ENCODE measurements at places on chromosomes 7 and 10.

DNA sequence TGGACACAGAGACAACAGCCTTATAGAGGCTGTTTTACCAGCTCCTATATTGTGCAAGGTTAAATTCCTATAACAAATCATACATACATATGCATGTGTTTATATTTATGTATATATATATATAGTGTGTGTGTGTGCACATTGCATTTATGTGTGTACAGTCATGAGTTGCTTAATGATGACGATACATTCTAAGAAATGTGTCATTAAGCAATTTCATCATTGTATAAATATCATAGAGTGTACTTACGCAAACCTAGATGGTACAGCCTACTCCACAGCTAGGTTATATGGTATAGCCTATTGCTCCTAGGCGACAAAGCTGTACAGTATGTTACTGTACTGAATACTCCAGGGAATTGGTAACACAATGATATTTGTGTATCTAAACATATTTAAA is 30.1 kb upstream of the TNKS2 start:
- no peak for DNase-seq

- DNase-seq = no peak
Measured at GRCh38 chr7:45088821-45089340, at the start of gene NACAD. TSS of gene NACAD (minus strand) at chr7:45088969. CDS start at chr7:45088894, 75 bp downstream.

GRCh38 chr7:81447351-81447952 is 322.4 kb downstream of the HGF start:
- DNase-seq = no peak

- DNase-seq = no peak
Measured at GRCh38 chr10:108862676-108863350, 1060.5 kb downstream of the XPNPEP1 start.

- DNase-seq = no peak
Measured at GRCh38 chr7:80907141-80907601, 11.7 kb downstream of the SEMA3C start.

DNA sequence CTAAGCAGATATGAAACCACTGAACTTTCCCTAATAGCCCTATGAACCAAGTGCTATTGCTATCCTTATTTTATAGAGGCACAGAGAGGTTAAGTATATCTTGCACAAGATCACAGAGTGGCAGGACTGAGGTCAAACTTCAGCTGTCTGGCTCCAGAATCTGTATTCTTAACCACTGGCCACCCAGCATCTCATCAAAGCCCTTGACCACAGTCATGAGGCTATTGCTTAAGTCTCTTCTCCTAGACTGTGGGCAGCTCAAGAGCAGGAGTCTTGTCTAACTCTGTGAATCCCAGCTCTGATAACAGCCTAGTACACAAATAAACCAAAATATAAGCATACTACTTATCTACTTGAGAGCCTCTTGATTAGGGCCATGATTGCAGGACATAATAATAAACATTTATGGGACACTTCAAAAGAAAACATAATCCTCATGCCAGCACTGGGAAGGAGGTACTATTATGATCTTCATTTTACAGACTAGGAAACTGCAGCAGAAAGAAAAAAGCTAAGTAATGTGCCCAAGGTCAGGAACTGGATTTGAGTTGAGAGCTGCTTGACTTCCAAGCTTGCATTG is 22.4 kb upstream of the SMC3 start:
- no peak for DNase-seq

All from stimulated activated CD4-positive, alpha-beta T cell treated with anti-CD3 and anti-CD28 coated beads, Interleukin-1b, Interleukin-23, amount 100 ng/mL, for 24 hours (primary cell).